ENCODE measurements at places on chromosomes 4 and X. TPM values are rescaled to one million over a fixed set of nuclear protein-coding genes. Genes with fewer than 3 reads are reported as not detected.

DNA sequence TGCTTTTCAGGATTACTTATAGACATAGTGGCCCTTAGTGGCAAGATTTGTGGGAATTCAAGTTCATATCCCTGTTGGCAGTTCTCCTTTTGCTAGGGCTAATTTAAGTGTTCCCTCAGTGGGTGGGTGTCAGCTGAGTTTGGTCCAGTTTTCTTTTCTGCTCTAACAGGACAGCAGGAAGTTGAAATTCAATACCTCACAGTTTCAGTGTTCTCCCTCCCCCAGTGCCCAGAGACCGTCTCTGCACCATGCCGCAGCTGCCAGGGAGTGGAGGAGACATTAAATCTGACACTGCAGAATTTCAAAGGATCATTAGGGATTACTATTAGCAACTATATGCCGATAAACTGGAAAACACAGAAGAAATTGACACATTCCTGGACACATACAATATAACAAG, 50.7 kb downstream of the UBE2NL start:
- DNase-seq = no peak

Gene FAM9C
- not detected for total RNA-seq

GRCh38 chr4:88353324-88353723, 25.3 kb upstream of the HERC6 start:
- DNase-seq = no peak

DNA sequence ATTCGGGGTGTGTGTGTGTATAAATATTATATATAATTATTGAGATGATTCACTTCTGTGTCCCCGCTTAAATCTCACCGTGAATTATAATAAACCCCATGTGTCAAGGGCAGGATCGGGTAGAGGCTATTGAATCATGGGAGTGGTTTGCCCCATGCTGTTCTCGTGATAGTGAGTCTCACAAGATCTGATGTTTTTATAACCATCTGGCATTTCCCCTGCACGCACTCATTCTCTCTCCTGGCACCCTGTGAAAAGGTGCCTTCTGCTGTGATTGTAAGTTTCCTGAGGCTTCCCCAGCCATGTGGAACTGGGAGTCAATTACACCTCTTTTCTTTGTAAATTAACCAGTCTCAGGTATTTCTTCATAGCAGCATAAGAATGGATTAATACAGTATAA, 851.4 kb upstream of the AGA start:
- no peak for DNase-seq

Gene MAGEA3
- total RNA-seq = not detected

Gene RASL11B
- total RNA-seq = 6.0 TPM

DNA sequence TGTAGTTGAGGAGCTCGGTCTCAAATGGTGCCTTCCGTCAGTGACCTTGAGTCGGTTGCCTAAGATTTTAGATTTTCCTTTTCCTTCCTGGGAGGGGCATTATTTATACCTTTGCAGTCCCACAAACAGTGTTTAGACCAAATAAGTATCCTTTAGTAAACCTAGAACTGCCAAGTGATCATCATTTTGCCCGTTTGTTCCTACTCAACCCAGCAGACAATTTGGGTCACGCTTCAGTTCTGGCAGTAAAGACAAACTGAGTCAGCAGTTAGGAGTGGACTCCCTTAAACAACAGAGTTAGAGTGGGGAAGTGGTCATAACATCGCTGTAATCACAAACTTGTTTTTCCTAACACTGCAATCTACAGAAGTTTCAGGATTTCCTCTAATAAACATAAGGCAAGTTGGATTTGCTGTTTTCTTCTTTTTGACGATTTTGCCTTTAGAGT, 777 bp upstream of the WDFY3 start:
- peak; percentile 36 for DNase-seq

Gene ZGRF1
- total RNA-seq = 24.1 TPM

GRCh38 chr4:24644983-24645764, 60.8 kb upstream of the DHX15 start:
- no peak for DNase-seq

- no peak for DNase-seq
Measured at GRCh38 chrX:41178201-41178600, 93.0 kb downstream of the USP9X start.

GRCh38 chr4:182803235-182803634, 114.0 kb downstream of the DCTD start:
- DNase-seq = no peak

DNA sequence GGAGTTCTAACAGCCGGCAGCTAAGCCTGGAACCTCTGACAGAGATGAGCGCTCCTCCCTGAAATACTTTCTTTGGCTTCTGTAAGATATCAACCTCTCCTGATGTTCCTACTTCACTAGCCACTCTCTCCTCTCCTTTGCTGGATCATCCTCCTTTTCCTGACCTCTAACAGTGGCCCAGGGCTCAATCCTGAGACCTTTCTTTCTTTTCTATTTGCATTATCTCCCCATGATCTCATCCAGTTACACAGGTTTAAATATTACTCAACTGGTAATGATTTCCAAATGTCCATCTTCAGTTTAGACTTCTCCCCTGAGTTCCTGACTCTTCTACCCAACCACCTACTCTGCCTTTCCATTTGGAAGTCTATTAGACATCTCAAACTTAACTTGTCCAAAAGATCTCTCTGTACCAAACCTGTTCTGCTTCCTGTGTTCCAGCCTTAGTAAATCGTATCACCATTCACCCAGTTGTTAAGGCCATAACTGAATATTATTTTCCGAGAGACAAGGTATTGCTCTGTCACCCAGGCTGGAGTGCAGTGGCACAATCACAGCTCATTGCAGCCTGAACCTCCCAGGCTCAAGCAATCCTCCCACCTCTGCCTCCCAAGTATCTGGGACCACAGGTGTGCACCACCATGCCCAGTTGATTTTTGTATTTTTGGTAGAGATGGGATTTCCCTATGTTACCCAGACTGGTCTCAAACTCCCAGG, 41.1 kb downstream of the RFC1 start:
- DNase-seq = no peak

GRCh38 chr4:3229328-3229727, 19.6 kb upstream of the MSANTD1 start:
- no peak for DNase-seq

Gene TMEM144
- total RNA-seq = 4.0 TPM

DNA sequence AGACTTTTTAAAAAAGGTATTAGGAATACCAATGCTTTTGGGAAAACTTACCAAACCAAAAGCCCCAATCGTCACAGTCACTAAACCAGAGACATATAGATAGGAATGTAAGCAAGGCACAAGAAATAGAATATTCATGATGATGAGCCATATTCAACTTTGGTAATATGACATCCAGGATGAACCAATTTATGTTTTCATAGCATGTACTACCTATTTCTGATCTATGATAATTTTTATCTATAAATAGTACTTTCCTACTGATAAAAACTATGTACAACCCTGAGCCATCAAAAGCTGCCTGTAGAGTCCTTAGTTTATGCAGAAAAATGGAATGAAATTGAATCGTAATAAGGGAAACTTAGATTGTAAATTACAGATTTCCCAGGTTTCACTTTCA, 18.9 kb downstream of the CAMK2D start:
- DNase-seq = no peak

DNA sequence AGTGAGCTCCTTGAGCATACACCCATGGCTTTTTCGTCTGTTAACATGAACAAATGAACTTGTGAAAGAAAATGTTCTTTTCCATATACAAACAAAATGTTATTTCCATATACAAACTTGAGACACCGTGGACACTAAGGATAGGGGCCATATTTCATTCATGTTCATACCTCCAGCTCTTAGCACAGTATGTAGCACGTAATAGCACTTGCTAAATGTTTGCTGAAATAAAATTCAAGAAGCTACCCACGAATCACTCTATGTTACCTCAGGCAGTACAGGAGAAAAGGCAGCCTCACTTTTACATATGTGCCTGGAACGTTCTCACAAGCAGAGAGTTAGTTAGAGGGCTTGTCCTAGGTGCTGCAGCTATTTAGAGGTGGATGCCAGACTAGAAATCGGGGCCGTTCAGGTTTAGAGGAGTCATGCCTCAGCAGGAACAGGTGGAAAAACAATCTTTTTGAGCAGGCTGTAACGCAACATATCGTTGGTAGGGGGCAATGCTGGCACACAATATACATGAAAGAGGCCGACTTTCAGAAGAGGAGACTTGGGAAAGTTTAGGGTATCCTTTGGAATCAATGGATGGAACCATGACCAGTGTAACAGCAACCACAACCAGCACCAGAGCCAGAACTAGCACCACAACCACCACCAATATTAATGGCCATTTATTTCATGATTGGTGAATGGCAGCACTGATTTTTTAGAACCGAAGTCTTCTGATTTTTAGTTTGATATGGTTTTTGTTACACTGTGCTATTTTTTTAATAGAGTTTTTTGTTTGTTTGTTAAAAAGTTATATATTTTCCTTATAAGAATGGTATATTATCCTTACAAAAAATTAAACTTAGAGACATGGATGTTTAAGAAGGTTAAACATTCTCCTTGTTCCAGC, 14.8 kb upstream of the PAQR3 start:
- DNase-seq = no peak

Data from cerebellum (tissue), 4 donors.